ENCODE measurements at places on chromosomes 2 and 18. TPM values are rescaled to one million over a fixed set of nuclear protein-coding genes. Genes with fewer than 3 reads are reported as not detected.

TTN gene
- 13.5 TPM for total RNA-seq

GRCh38 chr2:238305965-238306671 lies 14.2 kb upstream of the TRAF3IP1 start:
- no peaks in the 10 kb centered on the region for H3K4me1 ChIP-seq
- H3K36me3 ChIP-seq, result no peaks in the 10 kb centered on the region
- no peak overlapping the region for H3K4me3 ChIP-seq
- no peaks in the 10 kb centered on the region for H3K27me3 ChIP-seq

ARHGEF4 gene
- 5.4 TPM for total RNA-seq

MYL1 gene
- total RNA-seq, result not detected

- DNase-seq, result no peak
- no peaks in the 10 kb centered on the region for H3K27me3 ChIP-seq
- no peak overlapping the region for H3K27ac ChIP-seq
Measured at GRCh38 chr18:63145851-63146555, 173.6 kb downstream of the BCL2 start.

GRCh38 chr2:180219491-180219890 lies 212.4 kb upstream of the CWC22 start:
- H3K27ac ChIP-seq, result no peak overlapping the region
- H3K36me3 ChIP-seq, result no peaks in the 10 kb centered on the region
- DNase-seq, result no peak
- no peak overlapping the region for H3K4me3 ChIP-seq
- no peaks in the 10 kb centered on the region for H3K27me3 ChIP-seq

MYOM1 gene
- 3.3 TPM for total RNA-seq

ORC4 gene
- total RNA-seq, result 40.0 TPM

DNA sequence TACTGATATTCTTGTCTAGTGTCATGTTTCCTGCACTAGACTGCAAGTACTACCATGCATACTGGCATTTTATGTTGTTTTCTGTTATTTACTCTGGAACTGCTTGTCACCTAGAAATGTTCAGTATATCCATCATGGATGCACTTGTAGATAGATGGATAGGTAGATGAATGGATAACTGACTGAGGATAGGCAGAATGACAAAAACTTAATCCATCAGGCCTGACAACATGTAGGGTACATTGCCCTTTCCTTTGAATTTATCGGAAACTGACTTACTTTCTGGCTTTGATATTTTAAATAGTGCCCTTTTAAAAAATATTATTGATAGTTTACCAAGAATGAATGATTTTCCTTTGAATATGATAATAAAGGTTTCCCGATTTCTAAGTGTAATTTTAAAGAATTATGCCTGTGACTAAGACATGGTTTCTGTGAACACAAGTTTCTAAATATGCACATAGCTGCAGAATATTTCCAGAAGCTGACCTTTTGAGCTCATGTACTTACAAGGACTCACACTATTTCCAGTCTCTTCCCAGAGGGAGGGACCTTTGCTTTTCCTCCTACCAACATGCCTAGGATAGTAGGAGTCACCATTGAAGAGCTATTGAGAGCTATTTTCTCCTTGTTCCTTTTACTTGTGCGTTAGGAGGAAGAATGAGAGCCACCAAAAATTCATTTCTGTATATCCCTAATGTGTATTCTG lies 81.3 kb downstream of the ANKRD12 start:
- no peak overlapping the region for H3K27ac ChIP-seq
- peaks cover 49% of the 10 kb centered on the region for H3K36me3 ChIP-seq
- no peaks in the 10 kb centered on the region for H3K27me3 ChIP-seq
- no peaks in the 10 kb centered on the region for H3K4me1 ChIP-seq
- DNase-seq, result no peak
- H3K4me3 ChIP-seq, result no peak overlapping the region

DNA sequence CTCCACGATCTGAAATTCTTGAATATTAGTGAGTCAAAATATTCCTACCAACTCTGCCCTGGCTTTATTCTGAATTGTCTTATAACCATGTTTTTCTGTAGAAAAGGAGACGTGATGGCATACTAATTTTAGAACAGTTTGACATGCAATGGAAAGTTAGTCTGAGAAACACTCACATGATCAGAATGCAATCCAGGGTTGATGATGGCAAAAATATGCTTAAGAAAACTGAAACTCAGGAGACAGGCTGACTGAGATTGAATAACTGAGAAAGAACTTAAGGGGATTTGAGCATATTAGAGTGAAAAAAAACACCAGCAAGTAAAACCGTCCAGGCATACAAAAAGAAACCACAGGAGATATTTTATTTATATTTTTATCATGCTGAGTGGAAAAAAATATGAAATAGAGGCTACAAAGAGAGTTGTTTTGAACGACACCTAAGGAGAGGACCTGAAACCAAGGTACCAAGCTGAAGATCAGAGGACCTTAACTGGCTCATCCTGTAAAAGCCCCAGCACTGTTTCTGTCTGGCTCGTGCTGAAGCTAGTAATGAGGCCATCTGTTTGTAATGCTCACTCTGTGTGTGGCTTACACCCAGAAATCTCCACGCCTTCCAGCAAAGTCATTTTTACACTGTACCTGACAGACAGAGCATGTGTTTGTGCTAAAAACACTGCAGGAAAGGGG lies 437.2 kb upstream of the PKDCC start:
- DNase-seq, result no peak
- H3K4me1 ChIP-seq, result no peaks in the 10 kb centered on the region
- H3K27ac ChIP-seq, result no peak overlapping the region
- H3K4me3 ChIP-seq, result no peak overlapping the region
- no peaks in the 10 kb centered on the region for H3K36me3 ChIP-seq
- H3K27me3 ChIP-seq, result no peaks in the 10 kb centered on the region

GRCh38 chr18:76524477-76524876 lies 29.4 kb upstream of the ZNF516 start:
- peaks cover 44% of the 10 kb centered on the region for H3K27me3 ChIP-seq
- no peaks in the 10 kb centered on the region for H3K36me3 ChIP-seq
- H3K27ac ChIP-seq, result no peak overlapping the region
- H3K4me1 ChIP-seq, result peaks cover 12% of the 10 kb centered on the region

DNA sequence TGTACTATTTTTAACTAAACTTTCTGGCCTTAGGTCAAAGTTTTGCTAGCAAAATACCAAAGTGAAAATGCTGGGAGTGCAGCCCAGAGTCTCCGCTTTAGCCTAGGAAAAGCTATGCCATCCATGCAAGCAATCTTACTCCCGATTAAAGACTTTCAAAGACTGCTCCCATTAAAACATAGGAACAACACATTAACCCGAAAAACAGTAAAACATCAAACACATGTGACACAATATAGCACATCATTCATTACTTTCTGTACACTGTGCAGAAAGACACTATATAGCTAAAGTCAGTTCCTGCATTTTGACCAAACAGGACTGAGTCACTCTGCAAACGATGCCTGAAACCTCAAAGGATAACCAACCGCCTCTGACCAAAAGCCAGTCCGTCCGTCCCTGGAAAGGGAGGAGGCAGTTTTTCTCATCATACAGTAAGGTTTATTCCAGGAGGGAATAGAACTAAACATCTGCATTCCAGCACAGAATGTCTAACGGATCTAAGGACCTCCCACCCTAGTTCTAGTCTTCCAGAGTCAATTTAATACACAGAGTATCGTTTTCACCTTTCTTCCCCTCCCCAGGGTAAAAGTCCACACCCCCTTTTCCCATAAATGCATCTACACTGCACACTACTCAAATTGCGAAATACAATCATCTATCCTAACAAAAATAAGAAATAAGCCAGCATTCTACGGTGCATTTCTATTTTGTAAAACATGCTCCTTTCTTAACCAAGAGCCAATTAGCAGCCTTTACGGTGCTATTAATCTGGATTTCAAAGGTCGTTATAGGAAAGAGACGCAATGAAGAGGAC lies 1.7 kb downstream of the ROCK2 start:
- H3K27ac ChIP-seq, result peak overlapping the region; percentile 93
- DNase-seq, result no peak
- H3K27me3 ChIP-seq, result peaks cover 28% of the 10 kb centered on the region
- peaks cover 28% of the 10 kb centered on the region for H3K4me1 ChIP-seq

DNA sequence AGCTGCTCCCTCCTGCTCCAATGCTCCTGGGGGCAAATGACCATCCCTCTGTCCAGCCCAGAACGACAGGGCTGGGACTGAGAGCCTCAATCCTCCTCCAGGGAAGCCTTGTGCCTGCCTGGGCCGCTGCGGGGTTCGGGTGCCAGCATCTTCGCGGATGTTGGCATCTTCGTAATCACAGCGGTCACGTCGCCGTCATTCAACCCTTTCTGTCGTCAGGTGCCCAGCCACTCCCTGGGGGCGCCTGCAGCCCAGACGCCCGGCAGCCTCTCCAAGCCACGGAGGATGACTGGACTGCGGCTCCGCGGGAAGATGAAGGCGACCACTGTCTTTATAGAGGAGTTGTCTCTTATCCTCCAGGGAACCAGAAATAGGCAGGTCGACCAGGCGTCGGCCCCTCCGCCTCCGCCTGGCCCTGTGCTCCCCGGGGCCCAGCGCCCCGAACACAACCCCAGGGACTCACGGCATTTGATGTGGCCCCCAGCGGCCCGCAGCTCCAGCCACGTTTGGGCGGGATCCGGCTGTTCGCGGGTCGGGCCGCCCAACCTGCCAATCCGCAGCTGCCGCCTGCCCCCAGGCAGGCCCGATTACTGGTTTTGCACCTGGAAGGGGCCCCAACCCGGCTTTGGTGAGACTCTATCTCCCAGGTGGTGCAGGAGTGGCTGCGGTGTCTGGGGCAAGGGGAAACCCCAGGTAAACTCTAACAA lies 113.9 kb downstream of the THNSL2 start:
- H3K4me1 ChIP-seq, result no peaks in the 10 kb centered on the region
- peaks cover 12% of the 10 kb centered on the region for H3K27me3 ChIP-seq
- DNase-seq, result no peak
- no peak overlapping the region for H3K27ac ChIP-seq
- H3K4me3 ChIP-seq, result no peak overlapping the region
- no peaks in the 10 kb centered on the region for H3K36me3 ChIP-seq

DNA sequence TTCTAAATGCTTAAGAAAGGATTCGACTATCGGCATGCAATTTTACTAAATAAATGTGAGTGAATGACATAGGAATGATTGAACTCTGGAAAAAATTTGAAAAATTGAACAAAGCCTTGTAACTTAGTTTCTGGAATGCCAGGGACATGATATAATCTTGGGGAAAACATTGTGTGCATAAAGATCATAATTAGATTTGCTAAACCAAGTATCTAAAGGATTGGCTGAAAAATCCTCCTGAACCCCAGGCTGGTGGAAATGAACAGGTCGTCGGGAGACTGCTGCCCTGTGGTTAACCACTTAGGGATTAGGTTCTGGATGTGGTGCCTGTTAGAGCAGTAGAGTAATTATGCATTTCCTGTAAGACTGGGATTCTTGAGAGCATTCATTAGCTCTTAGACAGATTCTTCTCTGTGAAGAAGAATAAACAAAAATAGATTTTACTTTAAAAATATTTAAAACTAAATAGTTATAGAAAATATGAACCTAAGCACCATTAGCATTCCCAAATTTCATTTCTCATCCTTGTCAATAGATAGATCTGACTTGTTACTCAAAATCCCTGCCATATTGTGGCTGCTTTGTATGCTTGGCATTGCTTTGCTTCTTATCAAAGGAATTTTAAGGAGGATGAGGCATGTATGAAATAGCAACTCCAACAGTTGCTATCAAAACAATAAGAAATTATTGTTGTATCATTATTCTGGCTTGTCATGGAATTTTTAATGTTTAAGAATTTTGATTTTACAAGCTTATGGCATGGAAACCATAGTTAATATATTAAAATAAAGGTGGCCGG lies 55.9 kb downstream of the LYPD6B start:
- no peaks in the 10 kb centered on the region for H3K36me3 ChIP-seq
- H3K27me3 ChIP-seq, result peaks cover 24% of the 10 kb centered on the region
- no peaks in the 10 kb centered on the region for H3K4me1 ChIP-seq
- H3K4me3 ChIP-seq, result no peak overlapping the region
- no peak overlapping the region for H3K27ac ChIP-seq

TMEM185B gene
- 23.4 TPM for total RNA-seq

DNA sequence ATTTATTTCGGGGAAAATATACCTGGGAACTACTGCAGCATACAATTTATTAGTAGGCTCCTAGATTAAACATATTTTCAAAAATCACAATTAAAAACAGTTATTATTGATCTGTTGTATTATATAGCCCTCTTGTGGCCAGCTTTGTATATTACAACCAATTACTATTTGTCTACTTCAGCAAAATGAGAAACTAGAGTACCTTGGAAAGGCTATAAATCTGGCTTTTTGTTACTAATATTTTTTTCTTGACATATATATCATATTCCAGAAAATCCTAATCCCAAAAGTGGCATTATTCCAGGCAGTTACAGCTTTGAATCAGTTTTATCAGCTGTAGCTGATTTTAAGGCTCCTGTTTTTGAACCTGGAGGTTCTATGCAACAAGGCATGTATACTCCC lies 101.2 kb downstream of the UBR3 start:
- H3K36me3 ChIP-seq, result peaks cover 5% of the 10 kb centered on the region
- DNase-seq, result no peak
- no peak overlapping the region for H3K27ac ChIP-seq
- H3K4me3 ChIP-seq, result no peak overlapping the region
- no peaks in the 10 kb centered on the region for H3K4me1 ChIP-seq

- no peak overlapping the region for H3K27ac ChIP-seq
- H3K27me3 ChIP-seq, result no peaks in the 10 kb centered on the region
Measured at GRCh38 chr2:241902357-241902991, 32.9 kb downstream of the RTP5 start.

DNA sequence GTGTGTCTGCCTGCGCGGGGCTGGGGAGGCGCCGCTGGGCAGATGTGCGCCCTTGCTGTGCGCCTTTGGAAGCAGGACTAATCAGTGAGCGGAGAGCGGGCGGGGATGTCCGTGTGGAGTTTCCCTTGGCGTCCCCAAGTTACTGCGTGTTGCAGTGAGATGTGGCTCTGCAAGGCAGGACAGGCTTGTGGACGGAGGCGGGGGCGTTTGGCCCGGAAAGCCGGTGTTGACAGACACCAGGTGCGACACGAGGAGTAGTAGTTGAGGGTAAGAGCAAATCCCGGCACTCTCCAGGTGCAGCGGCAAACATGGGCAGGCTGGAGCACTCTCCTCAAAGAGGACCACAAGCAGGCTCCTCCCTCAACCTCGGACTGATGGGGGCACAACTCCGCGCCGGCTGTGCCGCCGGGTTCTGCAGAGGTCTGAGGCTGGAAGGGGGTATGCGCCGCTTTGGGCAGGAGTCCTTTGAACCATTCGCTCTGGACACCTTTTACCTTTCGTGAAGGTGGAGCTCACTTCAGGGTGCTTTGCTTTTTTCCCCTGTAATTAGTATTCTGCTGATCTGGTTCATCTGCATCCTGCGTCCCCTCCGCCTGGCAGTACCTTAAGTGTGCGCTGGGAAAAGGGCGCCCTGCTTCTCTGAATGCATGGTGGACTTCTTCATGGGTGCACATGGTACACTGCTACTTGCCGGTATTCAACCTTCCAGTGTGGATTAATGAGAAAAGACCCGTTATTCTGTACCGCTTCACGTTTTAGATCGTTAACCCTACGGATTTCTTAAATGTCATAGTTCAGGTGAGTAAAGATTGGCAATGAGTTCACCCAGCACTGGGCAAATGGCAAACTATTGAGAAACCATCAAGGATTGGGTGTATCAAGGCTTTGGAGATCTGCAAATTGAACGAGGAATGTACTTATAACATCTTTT lies 608 bp downstream of the CDH7 start:
- no peak overlapping the region for H3K27ac ChIP-seq
- H3K4me1 ChIP-seq, result no peaks in the 10 kb centered on the region

Data from activated naive CD8-positive, alpha-beta T cell treated with anti-CD3 and anti-CD28 coated beads, Interleukin-2, amount 10 ng/mL, durations not matched to agents 7 days and 5 days (primary cell).